T-helper 17 cell (primary cell): ENCODE measurements at places on chromosomes 2 and 18.

DNA sequence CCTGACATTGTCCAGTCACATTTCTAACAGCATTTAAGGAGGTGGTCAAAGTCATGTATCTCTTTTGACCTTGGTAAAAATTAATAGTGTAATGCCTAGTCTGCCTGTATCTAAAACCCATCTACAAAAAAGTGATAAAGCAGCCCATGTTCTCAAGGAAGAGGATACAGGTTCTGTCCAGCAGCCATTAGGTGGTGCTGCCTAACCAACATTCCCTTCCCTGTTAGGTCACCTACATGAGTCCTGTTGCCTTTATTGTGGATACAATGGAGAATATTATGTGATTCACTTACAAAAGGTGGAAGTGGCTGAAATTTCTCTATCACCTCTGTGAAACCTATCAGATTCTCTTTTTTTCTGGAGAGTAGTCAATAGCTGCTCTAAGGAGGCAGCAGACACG, 52.5 kb downstream of the AQP4 start:
- no peaks in the 10 kb centered on the region for H3K36me3 ChIP-seq
- no peak for DNase-seq
- H3K27ac ChIP-seq = no peak overlapping the region
- H3K4me1 ChIP-seq = no peaks in the 10 kb centered on the region
- H3K4me3 ChIP-seq = no peak overlapping the region

- no peak for DNase-seq
- peaks cover 3% of the 10 kb centered on the region for H3K36me3 ChIP-seq
- H3K27me3 ChIP-seq = peaks cover 59% of the 10 kb centered on the region
- H3K4me3 ChIP-seq = no peak overlapping the region
- H3K27ac ChIP-seq = no peak overlapping the region
These were observed 182.7 kb upstream of the GLI2 start for GRCh38 chr2:120552800-120553481.

DNA sequence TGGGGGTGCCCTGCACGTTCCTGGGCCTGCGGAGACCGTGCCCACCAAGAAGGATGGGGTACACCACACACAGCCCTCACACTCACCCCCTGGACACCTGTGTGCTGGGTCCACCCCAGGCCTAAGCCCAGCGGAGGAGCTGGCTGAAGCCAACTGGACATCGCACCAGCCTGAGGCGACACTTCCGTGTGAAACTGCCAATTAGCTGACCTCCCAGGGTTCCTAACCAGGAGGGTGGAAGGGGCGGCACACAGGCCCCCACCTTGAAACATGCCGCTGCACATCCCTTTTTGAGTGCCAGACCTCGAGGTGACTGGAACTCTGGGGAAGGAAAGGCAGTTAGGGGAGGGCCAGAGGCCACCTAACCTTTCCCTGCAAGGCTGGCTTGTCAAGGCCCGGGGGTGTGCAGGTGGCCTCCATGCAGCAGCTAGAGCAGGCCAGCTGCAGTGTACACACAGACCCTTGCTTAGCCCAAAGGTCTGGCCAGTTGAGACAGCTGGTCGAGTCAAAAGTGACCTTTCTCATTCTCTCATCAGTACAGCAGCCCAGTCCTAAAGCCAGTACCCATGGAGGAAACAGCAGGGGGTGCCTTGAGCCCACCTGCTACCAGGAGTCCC, 4.5 kb downstream of the STK25 start:
- H3K27ac ChIP-seq = no peak overlapping the region
- H3K36me3 ChIP-seq = no peaks in the 10 kb centered on the region
- H3K4me3 ChIP-seq = no peak overlapping the region
- no peak for DNase-seq

DNA sequence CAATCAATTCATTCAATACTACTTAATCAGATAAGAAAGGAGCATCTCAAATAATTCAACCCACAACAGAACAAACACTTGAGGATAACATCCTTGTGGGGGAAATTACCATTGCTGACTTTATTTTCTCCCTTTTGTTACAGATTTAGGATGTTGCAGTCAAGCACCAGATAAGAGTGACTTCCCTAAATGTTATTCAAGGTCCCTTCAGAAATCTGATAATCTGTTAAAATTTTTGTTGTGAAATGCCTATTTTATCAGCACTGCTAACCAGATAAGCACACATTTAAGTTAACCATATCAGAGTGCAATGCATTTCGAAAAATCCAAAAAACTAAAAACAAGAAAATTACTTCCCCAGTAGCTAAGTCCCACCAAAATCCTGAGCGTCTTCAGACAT, 33.5 kb downstream of the SUMO1 start:
- H3K36me3 ChIP-seq = peaks cover 5% of the 10 kb centered on the region
- no peaks in the 10 kb centered on the region for H3K27me3 ChIP-seq
- H3K4me1 ChIP-seq = no peaks in the 10 kb centered on the region
- no peak overlapping the region for H3K4me3 ChIP-seq
- DNase-seq = no peak

- peaks cover 4% of the 10 kb centered on the region for H3K27me3 ChIP-seq
- peaks cover 11% of the 10 kb centered on the region for H3K4me1 ChIP-seq
- H3K36me3 ChIP-seq = no peaks in the 10 kb centered on the region
- peak overlapping the region; percentile 88 for H3K27ac ChIP-seq
These were observed 32.0 kb upstream of the INHBB start for GRCh38 chr2:120313695-120314615.

DNA sequence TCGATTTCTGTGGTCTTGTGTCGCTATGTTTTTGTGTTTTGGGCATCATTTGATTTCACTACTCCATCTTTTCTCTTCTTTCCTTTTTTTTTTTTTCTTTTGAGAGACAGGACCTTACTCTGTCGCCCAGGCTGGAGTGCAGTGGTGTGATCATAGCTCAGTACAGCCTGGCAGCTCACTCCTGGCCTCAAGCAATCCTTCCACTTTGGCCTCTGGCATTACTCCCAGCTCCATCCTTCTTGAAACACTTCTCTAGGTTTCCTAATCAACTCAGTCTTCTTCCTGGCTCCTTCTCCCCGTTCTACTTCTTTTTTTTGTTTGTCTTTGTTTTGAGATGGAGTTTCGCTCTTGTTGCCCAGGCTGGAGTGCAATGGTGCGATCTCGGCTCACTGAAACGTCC, 26.5 kb downstream of the TCF23 start:
- H3K4me3 ChIP-seq = no peak overlapping the region
- DNase-seq = no peak
- H3K27me3 ChIP-seq = peaks cover 38% of the 10 kb centered on the region
- peaks cover 5% of the 10 kb centered on the region for H3K4me1 ChIP-seq
- H3K27ac ChIP-seq = no peak overlapping the region

DNA sequence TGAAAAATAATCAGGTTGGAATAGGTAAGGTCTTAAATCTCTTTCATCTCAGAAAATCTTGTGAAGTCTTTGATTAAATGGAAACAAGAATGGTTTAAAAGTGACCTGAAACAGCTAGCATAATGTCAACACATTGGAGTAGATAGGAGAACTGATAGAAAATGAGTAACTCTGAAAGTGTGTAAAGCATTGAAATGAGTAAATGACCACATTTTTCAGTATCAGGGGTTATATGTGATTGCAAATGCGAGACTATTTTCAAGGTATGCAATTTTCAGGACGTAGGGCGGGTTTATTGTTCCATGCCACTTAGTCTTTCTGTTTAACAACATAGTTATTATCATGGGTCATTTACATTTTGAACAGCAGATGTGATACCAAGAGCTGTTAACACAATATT, 1383.2 kb downstream of the LRP1B start:
- no peak overlapping the region for H3K27ac ChIP-seq
- H3K36me3 ChIP-seq = no peaks in the 10 kb centered on the region
- H3K27me3 ChIP-seq = no peaks in the 10 kb centered on the region
- no peak overlapping the region for H3K4me3 ChIP-seq
- no peaks in the 10 kb centered on the region for H3K4me1 ChIP-seq

DNA sequence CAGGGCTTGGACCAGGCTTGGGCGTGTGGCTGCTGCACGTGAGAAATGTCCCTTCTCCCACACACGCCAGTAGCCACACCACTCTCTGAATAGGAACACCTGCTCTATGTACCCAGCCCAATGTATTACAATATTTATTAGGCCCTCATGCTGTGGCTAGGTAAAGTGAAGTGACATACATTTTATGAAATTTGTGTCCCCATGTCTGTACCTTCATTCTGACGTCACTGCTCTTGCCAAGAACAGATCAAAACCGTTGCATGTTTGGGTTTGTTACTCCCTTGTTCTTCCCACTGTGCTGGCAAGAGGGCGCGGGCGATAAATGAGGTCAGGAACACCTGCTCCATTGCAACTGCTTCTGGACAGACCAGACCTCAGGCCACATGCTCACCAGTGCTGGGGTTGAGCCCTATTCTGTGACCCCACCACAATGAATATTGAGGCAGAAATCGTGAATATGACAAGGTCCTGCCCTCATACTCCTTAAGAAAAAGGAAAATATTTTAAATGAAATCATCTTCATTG, 436.4 kb upstream of the SALL3 start:
- H3K27me3 ChIP-seq = peaks cover 5% of the 10 kb centered on the region
- DNase-seq = no peak
- no peaks in the 10 kb centered on the region for H3K4me1 ChIP-seq
- H3K27ac ChIP-seq = no peak overlapping the region
- no peaks in the 10 kb centered on the region for H3K36me3 ChIP-seq
- no peak overlapping the region for H3K4me3 ChIP-seq
